ENCODE measurements at places on chromosomes 11 and 22. TPM values are rescaled to one million over a fixed set of nuclear protein-coding genes. Genes with fewer than 3 reads are reported as not detected.

Gene PVALB
- total RNA-seq: not detected

Gene PATE2
- not detected for total RNA-seq

Gene ANO5
- total RNA-seq: 3.4 TPM

Gene ALKBH3
- total RNA-seq: 26.3 TPM

Gene HORMAD2
- total RNA-seq: not detected

Gene DSCAML1
- 0.95 TPM for total RNA-seq

Gene C1QTNF5
- total RNA-seq: 74.2 TPM

Gene RAG1
- 0.37 TPM for total RNA-seq

Gene XRRA1
- total RNA-seq: 15.4 TPM

Gene RIMBP3B
- total RNA-seq: not detected

Gene MS4A6A
- 167 TPM for total RNA-seq

Gene CABP7
- 0.13 TPM for total RNA-seq

Gene SMIM35
- total RNA-seq: not detected

Gene BCO2
- 33.6 TPM for total RNA-seq

Gene OR8A1
- total RNA-seq: not detected

Gene MAPK8IP2
- 1.9 TPM for total RNA-seq

Gene CPT1B
- total RNA-seq: 10.7 TPM

Gene TSSC4
- 34.0 TPM for total RNA-seq

Gene TMPRSS13
- total RNA-seq: not detected

Gene ARHGAP42
- total RNA-seq: 18.7 TPM

Gene MMP7
- total RNA-seq: not detected

Gene IRAG1
- total RNA-seq: 3.3 TPM

Gene C11orf68
- 18.4 TPM for total RNA-seq

Gene TPBGL
- 0.19 TPM for total RNA-seq

Gene SYCE3
- total RNA-seq: not detected

Gene HTATIP2
- total RNA-seq: 33.6 TPM

Gene TRPC6
- 3.0 TPM for total RNA-seq

Gene APOBEC3H
- total RNA-seq: 0.63 TPM

Gene KIRREL3
- not detected for total RNA-seq

Gene TMEM126B
- 56.5 TPM for total RNA-seq

Gene UBQLNL
- 1.7 TPM for total RNA-seq

Gene AP5B1
- 29.2 TPM for total RNA-seq

Gene TMEM45B
- total RNA-seq: 0.19 TPM

Gene PPME1
- total RNA-seq: 23.3 TPM

Gene LIF
- 74.7 TPM for total RNA-seq

Gene OR52E8
- total RNA-seq: not detected

Gene APOL3
- total RNA-seq: 58.0 TPM

Gene GCAT
- 12.0 TPM for total RNA-seq

Gene MISFA
- total RNA-seq: not detected

Gene OR8H2
- not detected for total RNA-seq

Gene RTN4R
- 1.8 TPM for total RNA-seq

Gene BACE1-AS
- 12.0 TPM for total RNA-seq

Gene MCHR1
- not detected for total RNA-seq

Gene PIK3IP1
- 52.7 TPM for total RNA-seq

Gene OR51B5
- total RNA-seq: 0.46 TPM

Gene GAB4
- total RNA-seq: not detected

Gene ACRV1
- not detected for total RNA-seq

Gene FAT3
- total RNA-seq: 2.8 TPM

Gene IL18
- total RNA-seq: 27.7 TPM

Gene TRMU
- 21.5 TPM for total RNA-seq

Gene APOA5
- total RNA-seq: not detected

Gene RIBC2
- not detected for total RNA-seq

Gene FGF4
- total RNA-seq: not detected

Gene ARHGEF17
- 80.7 TPM for total RNA-seq

Gene NLRP14
- not detected for total RNA-seq

Gene ST14
- 49.1 TPM for total RNA-seq

Gene SCGB1A1
- total RNA-seq: not detected
